ENCODE measurements at places on chromosomes 16 and 17. TPM values are rescaled to one million over a fixed set of nuclear protein-coding genes. Genes with fewer than 3 reads are reported as not detected.

The SHCBP1 gene
- 35.1 TPM for total RNA-seq

The TBC1D3I gene
- not detected for total RNA-seq

The XAF1 gene
- not detected for total RNA-seq

The UNC119 gene
- total RNA-seq, result 82.1 TPM

The KRTAP2-2 gene
- total RNA-seq, result not detected

The SDK2 gene
- not detected for total RNA-seq

The GID4 gene
- 7.3 TPM for total RNA-seq

The TEKT1 gene
- not detected for total RNA-seq

The KRTAP4-6 gene
- not detected for total RNA-seq

The ZG16 gene
- total RNA-seq, result not detected

DNA sequence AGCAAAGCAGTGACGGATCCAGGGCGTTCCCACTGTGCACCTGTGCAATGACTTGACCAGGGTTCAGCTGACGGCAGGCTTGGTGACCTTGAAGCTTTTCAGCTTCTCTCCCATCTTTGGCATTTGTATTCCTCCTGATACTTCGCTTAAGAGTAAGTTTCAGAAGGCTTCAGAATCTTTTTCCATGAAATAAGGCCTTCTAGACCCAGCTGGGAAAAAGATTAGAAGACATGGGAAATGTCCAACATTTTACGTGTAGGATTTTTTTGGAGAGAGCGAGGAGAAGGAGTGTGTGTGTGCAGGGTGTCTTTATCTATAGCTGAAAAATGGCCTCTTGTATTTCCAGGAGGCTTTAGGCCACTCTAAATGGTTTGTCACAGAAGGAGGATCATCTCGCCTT is 104.1 kb downstream of the BANP start:
- peaks cover 11% of the 10 kb centered on the region for H3K36me3 ChIP-seq
- DNase-seq, result no peak
- no peak overlapping the region for H3K4me3 ChIP-seq
- H3K27ac ChIP-seq, result no peak overlapping the region

DNA sequence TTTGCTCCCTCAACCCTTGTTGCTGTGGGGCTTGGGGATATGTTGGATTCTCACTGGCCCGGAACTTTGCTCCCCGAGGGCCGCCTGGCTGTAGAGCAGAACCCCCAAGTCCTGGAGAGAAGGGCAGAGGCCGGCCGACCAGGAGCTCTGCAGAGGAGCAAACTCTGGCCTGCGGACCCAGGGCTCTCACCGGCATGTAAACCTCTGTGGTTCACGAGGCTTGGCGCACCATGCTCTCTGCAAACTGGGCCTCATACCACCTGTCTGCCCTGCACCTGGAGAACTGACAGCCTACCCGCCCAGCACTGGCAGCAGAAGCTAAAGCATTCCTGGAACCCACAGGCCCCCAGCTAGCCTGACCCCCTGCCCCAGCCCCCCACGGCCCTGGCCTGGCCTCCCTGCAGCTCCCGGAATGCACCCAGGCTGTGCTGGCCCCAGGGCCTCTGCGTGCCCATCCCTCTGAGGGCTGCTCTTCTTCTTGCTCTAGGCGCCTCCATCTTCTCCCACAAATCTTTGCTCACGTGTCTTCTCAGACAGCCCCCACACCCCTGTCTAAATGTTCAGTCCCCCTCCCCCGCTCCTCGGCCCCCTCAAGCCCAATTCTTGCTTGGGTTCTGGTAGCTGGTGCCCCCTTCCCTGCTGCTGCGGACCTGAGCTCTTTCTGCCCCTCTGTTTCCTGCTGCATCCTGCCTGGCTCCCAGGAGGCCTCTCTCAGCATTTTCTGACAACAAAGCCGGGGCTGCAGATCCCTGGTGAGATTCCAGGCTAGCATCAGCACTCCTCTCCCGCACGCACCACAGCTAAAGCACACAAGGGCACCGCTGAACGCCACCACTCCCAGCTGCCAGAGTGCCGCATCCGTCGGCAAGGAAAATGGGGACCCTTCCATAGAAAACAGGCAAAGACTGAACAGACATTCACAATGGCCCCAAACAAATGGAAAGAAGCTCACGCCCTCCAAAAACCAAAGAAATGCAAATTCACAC is 23.3 kb downstream of the ACTG1 start:
- no peaks in the 10 kb centered on the region for H3K36me3 ChIP-seq
- no peak for DNase-seq
- no peaks in the 10 kb centered on the region for H3K27me3 ChIP-seq
- peaks cover 16% of the 10 kb centered on the region for H3K4me1 ChIP-seq
- H3K27ac ChIP-seq, result no peak overlapping the region

- no peaks in the 10 kb centered on the region for H3K27me3 ChIP-seq
- no peak for DNase-seq
- no peak overlapping the region for H3K4me3 ChIP-seq
- H3K36me3 ChIP-seq, result no peaks in the 10 kb centered on the region
Observed at GRCh38 chr16:78903237-78903636, 697.3 kb downstream of the MAF start.

DNA sequence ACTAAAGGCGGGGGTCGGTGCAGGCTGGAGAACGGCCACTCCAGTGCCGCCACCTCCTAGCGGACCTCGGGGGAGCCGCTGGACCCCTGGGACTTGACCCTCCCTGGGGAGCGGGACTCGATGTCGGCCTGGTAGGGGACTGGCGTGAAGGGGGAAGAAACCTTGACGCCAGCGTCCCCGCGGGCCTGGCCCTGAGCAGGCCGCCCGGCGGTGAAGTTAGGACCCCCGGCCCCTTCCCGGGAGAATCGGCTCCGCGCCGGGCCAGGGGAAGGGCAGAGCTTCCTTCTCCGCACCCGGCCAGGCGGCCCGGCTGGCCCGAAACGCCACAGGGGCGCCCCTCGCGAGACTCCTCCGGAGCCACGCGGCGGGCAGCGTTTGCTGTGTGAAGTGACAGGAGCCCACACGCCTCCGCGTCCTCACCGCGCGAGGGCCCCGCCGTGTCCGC is 389 bp downstream of the DUS1L start:
- H3K4me3 ChIP-seq, result peak overlapping the region; percentile 94
- no peak for DNase-seq
- H3K4me1 ChIP-seq, result peaks cover 17% of the 10 kb centered on the region
- H3K36me3 ChIP-seq, result peaks cover 20% of the 10 kb centered on the region
- no peaks in the 10 kb centered on the region for H3K27me3 ChIP-seq

GRCh38 chr17:59003860-59004259 is 102.8 kb downstream of the TRIM37 start:
- H3K4me3 ChIP-seq, result no peak overlapping the region
- no peak for DNase-seq
- peaks cover 10% of the 10 kb centered on the region for H3K4me1 ChIP-seq
- no peak overlapping the region for H3K27ac ChIP-seq
- no peaks in the 10 kb centered on the region for H3K27me3 ChIP-seq

DNA sequence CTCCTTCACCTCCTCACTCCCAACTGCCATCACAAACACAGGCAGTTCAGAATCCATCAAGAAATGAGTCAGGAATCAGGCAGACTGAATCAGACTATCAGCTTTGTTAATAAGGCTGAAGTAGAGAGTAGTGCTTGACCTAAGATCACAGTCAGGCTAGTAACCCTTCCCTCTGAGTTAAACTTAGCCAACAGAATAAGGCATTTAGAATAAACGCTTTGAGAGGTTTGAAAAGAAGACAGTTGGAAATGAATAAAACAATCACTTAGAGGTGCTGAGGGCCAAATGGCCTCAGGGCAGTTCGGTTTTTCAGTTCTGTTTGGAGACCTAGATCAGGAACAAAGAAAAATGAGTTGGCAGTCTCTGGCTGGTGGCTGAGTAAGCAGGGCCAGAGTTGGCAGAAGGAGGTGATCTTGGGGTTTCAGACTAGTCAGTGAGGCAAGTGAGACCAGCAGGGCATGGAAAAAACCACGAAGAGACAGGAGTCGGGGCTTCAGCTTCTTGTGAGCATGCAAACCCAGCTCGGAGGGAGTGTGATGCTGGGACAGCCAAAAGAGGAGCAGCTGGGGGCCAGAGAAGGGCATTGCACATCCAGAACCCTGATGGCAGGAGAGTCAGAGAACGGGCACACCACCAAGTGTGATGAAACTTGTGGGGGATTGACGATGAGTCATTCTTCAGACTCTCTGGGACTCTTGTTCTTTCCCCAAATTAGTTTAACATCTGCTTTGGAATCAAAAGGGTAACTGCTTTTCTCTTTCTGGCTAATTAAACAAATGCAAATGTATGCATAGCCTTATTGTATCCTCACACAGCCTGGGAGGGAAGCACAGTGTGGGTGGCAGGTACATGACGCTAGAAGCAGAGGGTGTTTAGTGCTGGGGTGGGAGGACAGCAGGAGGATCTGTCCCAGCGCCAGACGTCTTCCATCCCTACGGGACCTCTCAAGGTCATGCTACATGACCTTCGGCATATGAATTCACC is 54.8 kb downstream of the SPECC1 start:
- DNase-seq, result peak; percentile 96
- H3K27me3 ChIP-seq, result no peaks in the 10 kb centered on the region
- H3K4me1 ChIP-seq, result peaks cover 76% of the 10 kb centered on the region
- H3K36me3 ChIP-seq, result no peaks in the 10 kb centered on the region
- peak overlapping the region; percentile 93 for H3K27ac ChIP-seq
- H3K4me3 ChIP-seq, result peak overlapping the region; percentile 44

DNA sequence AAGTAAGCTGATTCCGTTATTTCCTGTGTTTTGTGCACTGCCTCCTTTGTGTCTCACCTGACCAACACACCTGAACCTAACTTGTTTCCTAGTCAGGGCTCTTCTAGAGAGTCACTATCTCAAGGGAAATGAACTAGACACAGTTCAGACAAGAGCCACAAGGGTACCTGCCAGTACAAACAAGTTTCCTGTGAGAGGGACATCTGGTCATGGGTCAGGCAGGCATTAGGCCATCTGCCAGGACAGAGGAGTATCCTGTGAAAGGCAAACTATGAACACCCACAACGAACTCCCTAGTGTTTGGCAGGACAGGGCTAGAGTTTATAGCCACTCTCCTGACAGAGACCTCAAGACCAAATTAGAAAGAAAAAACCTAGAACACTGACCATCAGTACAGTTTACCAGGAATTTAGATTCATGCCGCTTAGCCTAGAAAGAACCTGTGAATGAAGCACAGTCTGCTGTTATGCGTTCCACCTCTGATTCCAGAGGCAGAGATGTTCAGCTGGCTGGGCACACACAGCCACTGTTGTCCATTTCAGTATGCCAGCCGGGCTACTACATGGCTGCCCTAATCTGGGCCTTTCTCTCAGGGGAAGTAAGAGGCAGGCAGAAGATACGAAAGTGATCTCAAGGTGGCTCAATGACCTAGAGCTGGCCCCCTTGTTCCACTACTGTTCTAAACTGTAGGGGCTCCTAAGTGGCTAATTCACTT is 20.7 kb upstream of the GLG1 start:
- H3K27me3 ChIP-seq, result no peaks in the 10 kb centered on the region
- H3K4me3 ChIP-seq, result no peak overlapping the region
- H3K36me3 ChIP-seq, result peaks cover 68% of the 10 kb centered on the region
- H3K4me1 ChIP-seq, result no peaks in the 10 kb centered on the region
- H3K27ac ChIP-seq, result no peak overlapping the region

DNA sequence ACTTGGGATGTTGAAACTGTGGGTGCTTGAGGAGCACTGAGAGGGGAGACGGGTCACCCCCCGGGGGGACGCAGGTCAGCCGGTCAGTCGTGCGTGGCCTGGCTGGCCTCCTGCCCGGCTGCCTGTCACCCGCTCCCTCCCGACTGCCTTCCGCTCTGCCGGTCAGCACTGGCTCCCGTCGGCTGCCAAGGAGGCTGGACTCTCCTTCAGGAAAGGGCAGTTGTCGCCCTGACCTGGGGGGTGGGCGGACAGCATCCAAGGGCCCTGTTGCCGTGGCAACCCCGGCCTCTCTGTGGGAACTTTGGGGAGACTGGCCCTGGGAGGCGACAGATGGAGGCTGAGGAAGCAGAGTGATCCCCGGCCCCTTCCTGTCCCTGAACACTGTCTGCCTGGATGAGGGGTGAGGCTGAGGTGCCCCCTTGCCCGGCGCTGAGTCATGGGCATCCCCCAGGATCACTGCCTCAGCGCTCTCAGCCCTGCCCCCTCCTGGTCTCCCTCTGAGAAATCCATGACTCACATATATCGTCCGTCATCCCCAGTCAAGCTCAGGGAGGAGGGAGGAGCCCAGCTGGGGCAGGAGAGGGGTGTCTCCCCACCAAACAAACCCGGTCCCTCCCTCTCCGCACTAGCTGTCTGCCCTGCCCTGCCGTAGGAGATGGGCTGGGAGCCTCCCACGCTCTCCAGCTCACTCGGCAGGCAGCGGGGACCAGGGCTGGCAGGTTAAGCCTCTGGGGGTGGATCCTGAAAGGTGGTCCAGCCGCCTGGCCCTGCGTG is at the start of gene ADGRG1:
Gene ADGRG1 (plus strand): TSS at position 623 of the 774 bp plus-strand sequence. CDS start 21,658 bp downstream, outside the sequence.
- no peaks in the 10 kb centered on the region for H3K36me3 ChIP-seq
- H3K4me3 ChIP-seq, result peak within 1 kb of the TSS; percentile 71
- H3K27me3 ChIP-seq, result no peaks in the 10 kb centered on the region
- H3K27ac ChIP-seq, result peak within 1 kb of the TSS; percentile 94

- H3K36me3 ChIP-seq, result no peaks in the 10 kb centered on the region
- H3K4me3 ChIP-seq, result no peak overlapping the region
Observed at GRCh38 chr16:66389256-66390176, 23.0 kb downstream of the CDH5 start.

DNA sequence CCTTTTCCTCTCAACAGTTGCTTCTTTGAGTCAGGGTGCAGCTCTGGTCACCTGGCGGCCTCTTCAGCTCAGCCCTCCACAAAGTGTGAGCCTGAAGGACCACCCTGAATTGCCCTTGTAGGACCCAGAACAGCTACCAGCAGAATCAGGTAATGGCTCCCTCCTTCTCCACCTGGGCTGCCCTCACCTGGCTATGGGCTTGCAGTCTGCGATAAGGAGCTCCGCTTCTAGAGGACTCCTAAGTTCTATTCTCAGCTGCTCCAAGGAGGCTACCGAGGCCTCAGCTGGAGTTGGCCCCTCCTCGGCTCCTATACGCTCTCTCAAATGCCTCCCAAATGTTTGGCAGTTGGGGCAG is 13.4 kb downstream of the SMIM5 start:
- H3K4me3 ChIP-seq, result no peak overlapping the region
- H3K27ac ChIP-seq, result peak overlapping the region; percentile 94
- DNase-seq, result no peak
- H3K4me1 ChIP-seq, result peaks cover 45% of the 10 kb centered on the region

DNA sequence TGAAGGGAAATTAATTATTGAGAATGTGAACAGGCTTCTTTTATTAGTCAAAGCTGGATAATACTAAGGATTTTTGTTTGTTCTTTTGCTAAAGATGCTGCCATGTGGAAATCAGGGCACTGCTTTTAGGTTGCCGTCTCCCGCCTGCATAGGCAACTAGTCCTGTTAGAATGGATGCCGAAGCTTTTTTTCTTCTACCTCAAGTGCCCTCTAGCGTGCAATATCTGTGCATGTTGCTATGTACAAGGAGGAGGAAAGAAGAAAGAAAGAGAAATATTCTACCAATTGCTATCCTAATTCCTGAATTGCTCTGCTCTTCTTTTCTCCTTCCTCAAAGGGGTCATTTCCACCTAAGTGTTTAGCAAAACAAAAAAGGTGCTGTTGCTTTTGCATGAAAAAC is 5.2 kb upstream of the CDH8 start:
- no peaks in the 10 kb centered on the region for H3K36me3 ChIP-seq
- no peak overlapping the region for H3K27ac ChIP-seq
- peak; percentile 68 for DNase-seq
- no peaks in the 10 kb centered on the region for H3K27me3 ChIP-seq
- no peaks in the 10 kb centered on the region for H3K4me1 ChIP-seq

GRCh38 chr16:57381791-57382534 is 9.7 kb downstream of the CX3CL1 start:
- H3K4me1 ChIP-seq, result peaks cover 19% of the 10 kb centered on the region
- H3K27me3 ChIP-seq, result no peaks in the 10 kb centered on the region
- no peaks in the 10 kb centered on the region for H3K36me3 ChIP-seq

- no peaks in the 10 kb centered on the region for H3K4me1 ChIP-seq
- H3K4me3 ChIP-seq, result no peak overlapping the region
- no peaks in the 10 kb centered on the region for H3K27me3 ChIP-seq
- no peak overlapping the region for H3K27ac ChIP-seq
- no peak for DNase-seq
Observed at GRCh38 chr16:8967132-8967821, 3.6 kb upstream of the USP7 start.

GRCh38 chr16:84194470-84195200 is 3.7 kb downstream of the ADAD2 start:
- DNase-seq, result no peak
- no peaks in the 10 kb centered on the region for H3K27me3 ChIP-seq
- no peak overlapping the region for H3K27ac ChIP-seq

Measured in PC-3 (cell line).